ENCODE measurements at places on chromosomes 4 and X.
A peak's percentile ranks its signal among the peaks of the same experiment; 100 is the strongest.

- no peak for DNase-seq
Measured at GRCh38 chrX:149962859-149963757, 24.8 kb upstream of the EOLA2 start.

GRCh38 chr4:48780865-48781214 lies 761 bp upstream of the FRYL start:
- no peak for DNase-seq

GRCh38 chr4:153110739-153111138 lies 93.5 kb upstream of the TRIM2 start:
- DNase-seq: no peak

DNA sequence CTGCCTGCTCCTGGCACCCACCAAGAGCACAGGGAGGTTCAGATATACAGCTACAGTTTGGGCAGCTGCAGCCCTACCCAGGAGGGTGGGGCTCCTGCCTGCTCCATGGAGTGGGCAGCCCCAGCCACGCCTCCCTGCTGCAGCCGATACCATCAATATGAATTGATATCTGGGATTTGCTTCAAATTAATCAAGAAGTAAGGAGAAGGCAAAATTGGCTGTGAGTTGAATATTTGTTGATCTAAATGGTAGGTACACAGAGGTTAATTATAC lies 31.2 kb upstream of the ZNF280C start:
- DNase-seq: no peak

- DNase-seq: no peak
Measured at GRCh38 chr4:138401334-138401733, 159.2 kb upstream of the SLC7A11 start.

DNA sequence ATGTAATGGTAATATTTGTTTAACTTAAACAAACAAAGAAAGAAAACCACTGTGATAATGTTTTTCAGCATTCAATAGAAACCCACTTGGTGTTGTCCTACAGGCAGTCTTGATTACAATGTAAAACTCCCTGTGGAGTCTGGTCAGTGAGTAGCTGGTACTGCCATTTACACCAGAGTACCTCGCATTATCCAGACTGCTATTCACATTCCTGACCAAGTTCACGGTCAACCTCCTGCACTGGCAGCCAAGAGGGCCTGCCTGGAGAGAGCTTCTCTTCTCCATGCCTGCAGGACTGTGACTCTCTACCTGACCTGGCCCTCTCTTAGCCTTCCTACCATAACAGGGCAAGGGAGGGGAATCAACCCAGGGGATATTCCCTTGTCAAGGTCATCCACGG lies 2.9 kb upstream of the LONRF3 start:
- DNase-seq: no peak

GRCh38 chr4:77697860-77698590 lies 92.4 kb downstream of the CXCL13 start:
- peak; percentile 14 for DNase-seq

DNA sequence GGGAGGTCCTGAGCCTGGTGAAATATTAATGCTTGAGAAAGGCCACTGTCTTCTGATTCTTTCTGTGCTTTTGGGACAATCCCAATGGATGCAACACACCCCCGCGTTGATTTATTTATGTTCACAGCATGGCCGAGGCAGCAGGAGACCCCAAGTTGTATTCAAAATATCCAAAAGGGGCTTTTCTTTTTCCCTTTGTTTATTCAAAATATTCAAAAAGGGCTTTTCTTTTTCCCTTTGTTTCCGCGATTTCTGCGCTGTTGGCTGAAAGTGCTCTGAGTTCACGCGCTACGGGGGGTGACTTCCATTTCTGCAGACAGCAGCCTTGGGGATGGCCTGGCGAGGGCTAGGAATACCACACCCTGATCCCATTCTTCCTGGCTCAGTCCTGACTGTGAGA lies 59.5 kb upstream of the PPP2R3B start:
- DNase-seq: no peak

Measured in epithelial cell of prostate (primary cell).